ACHN (cell line): ENCODE measurements at places on chromosomes 7 and 10.

GRCh38 chr7:88700725-88701124, 58.8 kb upstream of the ZNF804B start:
- DNase-seq: no peak

DNA sequence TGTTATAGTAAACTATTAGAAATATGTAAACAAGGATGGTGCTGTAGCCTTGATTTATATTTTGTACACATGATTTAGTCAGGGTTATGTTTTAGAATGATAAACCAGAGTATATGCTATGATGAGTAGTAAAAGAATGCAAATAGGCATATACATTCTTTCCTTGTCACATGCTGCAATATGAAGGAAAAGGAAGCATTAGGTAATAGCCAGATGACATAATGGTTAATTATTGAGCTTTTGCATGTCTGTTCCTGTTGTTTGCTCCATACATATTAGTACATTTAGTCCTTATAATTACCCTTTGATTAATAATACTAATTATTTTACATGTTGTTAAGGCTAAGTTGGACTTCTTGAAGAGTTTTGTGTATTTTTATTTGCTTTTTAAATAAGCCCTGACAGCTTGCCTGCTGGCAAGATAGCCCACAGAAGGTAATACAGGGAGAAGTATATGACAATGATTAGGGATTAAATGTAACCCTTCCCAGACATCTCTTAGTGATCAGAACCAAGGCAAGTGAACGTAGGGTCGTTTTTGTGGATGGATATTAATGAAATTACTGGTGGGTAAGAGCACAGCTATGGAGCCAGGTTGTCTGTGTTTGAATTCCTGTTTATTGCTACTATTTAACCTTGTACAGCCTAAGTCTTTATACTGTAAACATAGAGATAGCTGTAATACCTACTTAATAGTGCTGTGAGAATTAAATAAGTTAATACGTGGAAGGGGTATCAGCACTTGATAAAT, 68.4 kb downstream of the PHTF2 start:
- DNase-seq: peak; percentile 75

GRCh38 chr7:407721-408539, 111.7 kb downstream of the PDGFA start:
- no peak for DNase-seq

GRCh38 chr10:7153750-7154149, 257.1 kb downstream of the SFMBT2 start:
- no peak for DNase-seq

GRCh38 chr10:5584895-5585516, 60.2 kb downstream of the CALML3 start:
- no peak for DNase-seq

DNA sequence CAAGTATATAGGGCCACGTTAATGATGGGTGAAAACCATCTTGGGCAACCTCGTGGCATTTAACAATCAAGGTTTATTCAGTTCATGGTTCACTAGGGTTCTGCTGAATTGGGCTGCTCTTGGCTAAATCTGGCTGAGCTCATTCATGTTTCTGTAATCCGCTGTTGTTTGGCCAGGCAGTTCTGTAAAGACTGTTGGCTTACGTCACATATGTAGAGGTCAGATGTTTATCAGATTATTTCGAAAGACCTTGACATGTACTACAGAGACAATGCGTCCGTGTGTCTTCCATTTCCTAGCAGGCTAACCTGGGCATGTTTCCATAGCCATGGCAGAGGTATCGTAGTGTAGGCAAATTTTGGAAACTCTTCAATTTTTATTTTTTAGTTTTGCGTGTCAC, 190.0 kb upstream of the ZWINT start:
- DNase-seq: no peak

DNA sequence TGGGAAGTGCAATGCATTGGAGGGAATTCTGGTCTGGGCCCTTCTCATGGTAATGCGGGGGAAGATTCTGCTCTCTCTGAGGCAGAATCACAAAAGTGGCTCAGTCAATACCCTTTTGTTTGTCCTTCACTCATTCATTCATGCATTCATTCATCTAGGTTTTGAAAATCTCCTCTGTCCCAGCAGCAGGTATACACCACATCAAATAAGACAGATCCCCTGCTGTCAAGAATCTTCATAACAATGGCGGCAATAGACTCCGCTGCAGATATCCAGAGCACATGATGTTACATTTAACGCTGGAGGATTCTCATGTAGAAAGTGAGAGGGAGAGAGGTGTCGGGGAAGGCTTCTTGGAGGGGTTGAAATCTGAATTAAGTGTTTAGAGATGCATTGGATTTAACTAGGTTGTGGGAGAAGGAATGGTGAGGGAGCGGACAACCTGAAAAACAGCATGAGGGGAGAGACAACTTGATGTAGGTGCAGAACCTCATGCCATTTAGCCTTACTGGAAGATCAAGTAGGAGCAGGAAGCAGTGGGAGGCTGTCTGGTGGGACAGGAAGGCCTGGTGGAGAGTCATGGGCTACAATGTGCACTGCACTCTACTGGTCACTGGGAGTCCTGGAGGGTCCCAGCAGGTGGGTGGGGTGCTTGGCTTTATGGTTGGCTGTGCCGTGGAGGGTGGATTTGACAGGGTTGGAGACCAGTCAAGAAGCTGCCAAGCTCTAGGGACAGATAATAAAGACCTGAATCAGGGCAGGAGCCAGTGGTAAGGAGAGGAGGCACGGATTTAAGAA, 5.2 kb upstream of the FAM180A start:
- DNase-seq: no peak

DNA sequence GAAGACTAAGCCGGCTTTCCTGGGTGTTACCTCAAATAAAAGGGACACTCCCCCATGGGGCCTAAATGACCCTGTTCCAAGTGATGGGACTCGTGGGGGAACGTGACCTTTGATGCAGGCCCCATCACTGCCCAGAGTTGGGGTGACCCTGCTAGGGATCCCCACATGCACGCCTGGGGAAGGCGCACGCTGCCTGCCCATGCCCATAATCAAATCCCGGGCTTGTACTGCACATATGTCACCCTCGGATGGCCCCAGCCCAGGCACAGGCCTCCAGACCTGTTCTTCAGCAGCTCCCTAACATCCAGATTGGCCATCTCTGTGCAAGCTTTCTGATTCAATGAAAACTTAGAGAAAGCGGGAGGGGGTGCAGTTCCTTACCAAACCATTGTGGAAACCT, 14.7 kb downstream of the EBF3 start:
- no peak for DNase-seq

GRCh38 chr7:114432061-114432460, 17.4 kb downstream of the FOXP2 start:
- no peak for DNase-seq

GRCh38 chr7:12524794-12525386, 45.6 kb upstream of the SCIN start:
- peak; percentile 83 for DNase-seq

- DNase-seq: no peak
Observed at GRCh38 chr10:89209718-89210117, 2.6 kb upstream of the CH25H start.

DNA sequence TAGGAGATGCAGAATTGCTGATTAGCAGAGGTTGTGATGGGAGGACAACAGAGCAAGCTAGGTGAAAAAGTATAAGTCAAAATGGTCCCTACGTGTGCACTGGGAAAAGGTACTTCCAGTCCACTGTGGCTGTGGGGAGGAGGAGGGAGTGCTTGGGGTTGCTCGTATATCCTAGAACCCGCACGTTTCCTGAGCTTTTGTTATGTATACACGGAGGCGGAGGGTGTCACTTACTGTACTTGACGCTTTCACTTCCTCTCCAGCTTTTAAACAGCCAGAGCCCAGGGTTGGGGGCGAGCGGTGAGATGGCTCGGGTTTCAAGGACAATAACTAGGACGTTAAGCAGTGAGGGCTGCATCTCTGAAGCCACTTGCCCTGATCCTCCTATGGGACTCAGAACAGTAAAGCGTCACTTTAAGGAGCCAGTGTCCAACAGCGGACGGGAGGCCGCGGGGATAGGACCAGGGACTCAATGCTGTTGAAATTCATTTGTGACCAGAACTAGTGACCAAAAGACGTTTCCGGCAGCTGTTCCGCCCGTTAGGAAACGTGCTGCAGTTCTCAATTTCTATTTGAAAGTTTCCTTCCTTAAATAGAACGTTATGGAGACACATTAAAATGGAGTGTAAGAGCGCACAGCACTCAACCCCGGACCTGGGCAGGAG, 985 bp upstream of the ETV1 start:
- peak; percentile 41 for DNase-seq

DNA sequence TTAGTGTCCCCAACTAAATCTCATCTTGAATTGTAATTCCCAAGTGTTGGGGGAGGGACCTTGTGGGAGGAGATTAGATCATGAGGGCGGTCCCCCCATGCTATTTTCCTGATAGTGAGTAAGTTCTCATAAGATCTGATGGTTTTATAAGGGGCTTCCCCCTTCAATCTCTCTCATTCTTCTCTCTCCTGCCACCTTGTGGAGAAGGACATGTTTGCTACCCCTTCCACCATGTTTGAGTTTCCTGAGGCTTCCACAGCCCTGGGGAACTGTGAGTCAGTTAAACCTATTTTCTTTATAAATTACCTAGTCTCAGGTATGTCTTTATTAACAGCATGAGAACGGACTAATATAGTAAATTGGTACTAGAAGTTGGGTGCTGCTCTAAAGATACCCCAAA, 365.6 kb downstream of the ANKRD7 start:
- DNase-seq: peak; percentile 47

DNA sequence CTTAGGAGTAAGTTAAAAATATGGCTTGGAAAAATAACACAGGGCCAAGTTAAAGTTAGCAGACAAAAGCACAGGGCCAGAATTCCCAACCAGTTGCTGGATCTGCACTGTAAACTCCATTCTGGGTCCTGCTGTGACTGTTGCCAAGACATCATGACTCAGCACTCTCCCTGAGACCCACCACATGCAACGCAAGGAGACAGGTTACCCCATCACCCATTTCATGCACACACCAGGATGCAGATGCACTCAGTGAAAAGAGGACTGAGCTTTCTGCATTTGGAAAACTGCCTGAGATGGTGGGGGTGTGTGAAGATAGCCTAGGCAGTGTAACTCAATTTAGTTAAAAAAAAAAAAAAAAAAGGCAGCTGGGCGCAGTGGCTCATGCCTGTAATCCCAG, 97.6 kb upstream of the ZNF438 start:
- no peak for DNase-seq

- DNase-seq: no peak
Observed at GRCh38 chr7:157493776-157494175, 157.0 kb downstream of the DNAJB6 start.

GRCh38 chr7:44845451-44845850, 2.4 kb downstream of the H2AZ2 start:
- no peak for DNase-seq

- peak; percentile 53 for DNase-seq
Observed at GRCh38 chr10:120365872-120366271, 91.2 kb upstream of the PLPP4 start.

GRCh38 chr10:27801171-27801785, 55.7 kb upstream of the MKX start:
- no peak for DNase-seq

GRCh38 chr10:83724471-83725241, 414.7 kb upstream of the GHITM start:
- no peak for DNase-seq

GRCh38 chr7:16879181-16879580, 2.6 kb downstream of the AGR3 start:
- DNase-seq: no peak

GRCh38 chr10:66258693-66259092, 667.1 kb upstream of the LRRTM3 start:
- DNase-seq: no peak

DNA sequence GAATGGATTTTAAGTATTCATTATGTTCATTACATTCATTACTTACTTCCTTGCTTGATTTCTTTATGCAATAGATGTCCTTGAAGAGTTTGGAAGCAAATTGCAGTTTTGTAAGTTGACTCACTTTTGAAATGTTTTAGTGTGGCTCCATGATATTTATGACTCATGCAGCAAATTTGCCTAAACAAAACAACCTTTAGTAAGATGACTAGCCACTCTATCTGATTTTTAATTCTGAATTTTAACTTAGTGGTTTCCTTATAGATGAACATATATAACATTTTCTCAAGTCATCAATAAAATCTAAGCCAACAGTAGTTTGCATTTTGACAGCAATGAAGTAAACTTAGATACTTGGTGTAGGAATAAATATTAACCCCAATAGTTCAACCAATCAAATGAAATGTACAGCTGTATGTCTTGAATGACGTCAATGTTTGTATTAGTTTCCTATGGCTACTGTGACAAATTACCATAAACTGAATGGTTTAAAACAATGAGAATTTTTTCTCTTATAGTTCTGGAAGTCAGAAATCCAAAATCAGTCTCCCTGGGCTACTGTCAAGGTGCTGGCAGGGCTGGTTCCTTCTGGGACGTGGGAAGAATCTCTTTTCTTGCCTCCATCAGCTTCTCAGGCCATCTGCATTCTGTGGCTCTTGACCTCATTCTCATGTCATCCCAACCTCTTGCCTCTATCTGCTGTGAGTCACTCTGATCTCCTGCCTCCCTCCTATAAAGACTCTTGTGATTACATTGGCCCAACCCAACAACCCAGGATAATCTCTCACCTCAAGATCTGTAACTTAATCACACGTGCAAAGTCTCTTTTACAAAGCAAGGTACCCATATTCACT, 73.4 kb downstream of the AHR start:
- peak; percentile 96 for DNase-seq

DNA sequence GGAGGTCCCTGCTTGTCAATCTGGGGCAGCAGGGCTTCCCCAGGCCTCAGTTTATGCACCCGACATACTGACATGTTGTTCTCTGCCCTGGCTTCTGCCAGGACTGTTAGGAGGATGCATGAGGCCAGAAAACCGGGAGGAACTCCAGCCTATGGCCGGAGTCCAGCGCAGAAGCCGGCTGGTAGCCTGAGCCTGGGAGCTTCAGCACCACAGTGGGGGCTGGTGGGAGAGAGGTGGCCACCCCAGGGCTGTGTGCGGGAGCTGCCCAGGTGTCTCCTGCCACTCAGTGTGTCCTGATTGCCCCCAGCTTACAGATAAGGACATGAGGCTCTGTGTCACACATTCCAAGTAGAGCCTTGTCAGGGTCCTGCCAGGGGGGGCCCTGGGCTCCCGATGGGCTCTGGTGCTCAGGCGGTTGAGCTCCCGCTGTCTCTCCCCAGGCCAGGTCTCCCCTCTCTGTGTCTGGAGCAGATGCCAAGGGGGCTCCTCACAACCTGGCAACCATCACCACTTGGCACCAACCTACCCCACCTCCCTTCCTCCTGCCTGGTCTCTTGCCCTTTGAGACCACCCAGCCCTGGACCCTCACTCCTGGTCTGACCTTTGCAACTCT, 32.3 kb downstream of the PPIF start:
- DNase-seq: no peak

DNA sequence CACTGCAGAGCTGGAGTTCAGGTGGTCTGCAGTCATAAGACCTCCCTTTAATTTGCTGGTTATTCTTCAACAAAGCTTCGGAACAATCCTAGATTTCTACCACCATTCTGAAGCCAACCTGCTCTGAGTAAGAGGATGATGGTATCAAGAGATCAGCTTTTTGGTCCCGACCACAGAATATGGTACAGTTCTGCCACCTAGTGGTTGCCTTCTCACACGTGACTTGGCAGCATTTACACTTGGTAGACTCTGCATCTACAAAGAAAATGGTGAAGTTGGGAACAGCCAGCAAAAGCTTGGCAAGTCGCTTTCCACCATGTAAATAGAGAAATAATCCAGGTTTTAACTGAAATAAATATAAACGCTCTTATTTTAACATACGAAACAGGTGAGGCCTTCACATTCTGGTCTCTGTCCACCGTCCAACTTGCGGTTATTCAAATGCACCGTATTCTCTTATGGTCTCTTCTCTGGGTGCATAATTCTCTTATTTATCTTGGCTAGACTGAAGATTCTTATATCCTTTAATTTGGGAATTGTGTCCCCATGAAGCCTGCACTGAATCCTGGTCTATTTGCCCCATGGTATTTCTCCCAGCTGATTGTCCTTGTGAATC, 173.9 kb upstream of the GRM3 start:
- DNase-seq: peak; percentile 88
